ENCODE measurements at places on chromosomes 11 and 22.

DNA sequence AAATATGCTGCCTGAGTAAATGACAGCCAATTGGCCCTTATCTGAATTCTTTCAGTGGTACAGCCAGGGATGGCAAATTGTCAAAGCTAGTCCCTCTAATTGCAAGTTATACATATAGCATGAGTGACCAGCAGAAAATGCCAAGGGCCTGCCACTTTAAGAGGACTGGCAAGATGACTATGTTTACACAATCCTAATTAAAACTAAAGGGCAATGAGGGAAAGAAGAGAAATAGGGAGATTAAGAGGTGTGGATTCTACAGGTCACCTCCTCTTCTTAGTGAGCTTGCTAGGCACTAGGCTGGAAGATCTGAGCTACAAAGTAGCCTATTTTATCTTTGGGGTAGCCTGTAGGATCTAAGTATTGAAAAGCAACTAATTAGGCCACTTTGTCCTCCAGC is 13.5 kb downstream of the NUMA1 start:
- DNase-seq: no peak

GRCh38 chr11:57641011-57641807 is 8.5 kb downstream of the YPEL4 start:
- peak; percentile 69 for DNase-seq

GRCh38 chr11:65942531-65942930 is 2.7 kb upstream of the TSGA10IP start:
- DNase-seq: no peak

DNA sequence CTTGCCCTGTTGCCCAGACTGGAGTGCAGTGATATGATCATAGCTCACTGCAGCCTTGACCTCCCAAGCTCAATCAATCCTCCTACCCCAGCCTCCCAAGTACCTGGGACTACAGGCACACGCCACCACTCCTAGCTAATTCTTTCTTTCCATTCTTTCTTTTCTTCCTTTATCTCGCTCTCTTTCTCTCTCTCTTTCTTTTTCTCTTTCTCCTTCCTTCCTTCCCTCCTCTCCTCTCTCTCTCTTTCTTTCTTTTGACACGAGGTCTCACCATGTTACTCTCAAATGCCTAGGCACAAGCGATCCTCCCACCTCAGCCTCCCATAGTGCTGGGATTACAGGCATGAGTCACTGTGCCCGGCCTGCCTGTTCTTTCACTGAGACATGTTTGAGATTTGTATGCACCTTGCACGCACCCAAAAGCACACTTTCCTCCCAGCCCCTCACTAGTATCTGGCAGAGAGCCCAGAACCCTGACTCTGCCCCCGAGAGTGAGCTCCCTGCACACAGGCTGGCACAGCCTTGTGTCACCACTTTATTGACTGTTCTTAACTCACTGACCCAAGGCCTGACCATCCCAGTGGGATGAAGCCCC is 56.8 kb downstream of the CD6 start:
- DNase-seq: no peak

DNA sequence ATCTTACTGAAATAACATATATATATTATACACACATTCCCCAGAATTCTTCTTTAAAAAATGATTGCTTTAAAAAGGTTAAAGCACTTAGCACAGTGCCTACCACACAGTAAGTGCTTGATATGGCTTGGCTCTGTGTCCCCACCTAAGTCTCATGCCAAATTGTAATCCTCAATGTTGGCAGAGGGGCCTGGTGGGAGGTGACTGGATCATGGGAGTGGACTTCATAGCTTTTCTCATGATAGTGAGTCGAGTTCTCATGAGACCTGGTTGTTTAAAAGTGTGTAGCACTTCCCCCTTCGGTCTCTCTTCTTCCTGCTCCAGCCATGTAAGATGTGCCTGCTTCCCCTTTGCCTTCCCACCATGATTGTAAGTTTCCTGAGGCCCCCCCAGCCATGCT is 6.2 kb downstream of the CRYAB start:
- peak; percentile 67 for DNase-seq

GRCh38 chr11:67253872-67254624 is 12.2 kb upstream of the GRK2 start:
- peak; percentile 64 for DNase-seq

GRCh38 chr11:12459374-12459773 is 82.0 kb downstream of the PARVA start:
- DNase-seq: no peak

DNA sequence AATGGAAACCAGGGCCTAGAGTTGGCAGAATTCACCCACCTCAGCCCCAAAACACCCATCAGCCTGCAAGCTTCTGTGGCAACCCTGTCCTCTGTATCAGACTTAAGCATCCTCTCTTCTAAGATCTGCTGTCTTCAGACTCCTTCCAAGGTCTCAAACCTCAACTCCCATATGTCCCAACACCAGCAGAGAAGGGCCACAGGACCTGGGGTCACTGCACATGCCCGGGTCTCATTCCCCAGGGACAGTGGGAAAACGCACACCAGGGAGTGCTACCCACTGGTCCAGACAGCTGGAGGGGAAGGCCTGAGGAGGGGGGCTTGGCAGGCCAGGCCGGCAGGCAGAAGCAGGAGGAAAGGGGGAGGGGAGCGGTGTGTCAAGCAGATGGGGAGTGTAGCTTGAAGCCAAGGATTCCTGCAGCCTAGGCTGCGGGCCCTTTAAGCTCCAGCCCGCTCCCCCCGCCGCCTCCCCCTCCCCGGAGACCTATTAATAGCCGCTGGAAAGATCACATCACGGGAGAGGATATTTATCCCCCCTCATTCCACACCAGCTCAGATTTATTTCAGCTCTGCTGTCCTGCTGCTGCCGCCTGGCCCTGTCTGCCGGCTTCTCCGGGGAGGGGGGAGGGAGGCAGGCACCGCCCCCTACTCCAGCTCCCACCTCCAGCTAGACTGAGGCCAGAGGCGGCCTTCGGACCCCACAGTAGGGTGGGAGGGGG is 16.7 kb downstream of the BCL9L start:
- DNase-seq: peak; percentile 98
